ENCODE measurements at places on chromosomes 7 and 10.
A peak's percentile ranks its signal among the peaks of the same experiment; 100 is the strongest.

GRCh38 chr10:71774916-71775702, 1.8 kb upstream of the VSIR start:
- no peak for DNase-seq

GRCh38 chr7:4025694-4026615, 656.1 kb upstream of the FOXK1 start:
- DNase-seq: no peak

DNA sequence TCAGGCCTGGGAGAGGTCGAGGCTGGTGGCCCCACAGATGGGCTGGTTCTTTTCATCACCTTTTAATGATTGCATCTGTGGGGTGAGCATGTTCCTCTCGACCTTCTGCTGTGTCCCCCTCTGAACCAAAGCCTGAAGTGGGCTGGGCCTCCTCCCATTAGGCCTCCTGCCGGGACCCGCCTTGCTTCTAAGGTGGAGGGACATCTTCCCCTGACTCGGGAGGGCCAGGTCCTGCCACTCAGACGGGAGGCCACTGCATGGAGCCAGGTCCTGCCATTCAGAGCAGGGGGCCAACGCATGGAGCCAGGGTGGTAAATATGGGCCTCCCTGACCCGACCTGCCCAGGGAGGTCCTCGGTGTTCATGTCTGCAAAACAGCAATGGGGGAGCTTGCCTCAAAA, 188.4 kb downstream of the EBF3 start:
- no peak for DNase-seq

- no peak for DNase-seq
Observed at GRCh38 chr10:79361726-79362397, 14.6 kb downstream of the PPIF start.

DNA sequence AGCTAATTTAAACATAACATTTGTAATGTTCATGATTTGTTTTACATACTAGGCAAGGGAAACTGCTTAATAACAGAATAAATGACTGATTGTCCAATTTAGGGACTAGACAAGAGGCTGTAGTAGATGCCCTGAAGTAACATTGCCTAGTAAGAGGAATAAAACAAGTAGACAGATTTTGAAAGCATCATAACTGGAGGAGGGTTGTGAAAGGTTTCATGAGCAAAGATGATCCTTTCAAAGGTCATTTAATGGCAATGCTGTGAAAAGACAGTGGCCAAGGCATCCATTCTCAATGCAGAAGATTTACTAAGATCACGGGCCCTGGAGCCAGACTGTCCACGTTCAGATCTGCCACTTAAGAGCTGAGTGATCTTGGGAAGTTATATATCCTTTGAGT, 44.8 kb upstream of the HHEX start:
- no peak for DNase-seq

DNA sequence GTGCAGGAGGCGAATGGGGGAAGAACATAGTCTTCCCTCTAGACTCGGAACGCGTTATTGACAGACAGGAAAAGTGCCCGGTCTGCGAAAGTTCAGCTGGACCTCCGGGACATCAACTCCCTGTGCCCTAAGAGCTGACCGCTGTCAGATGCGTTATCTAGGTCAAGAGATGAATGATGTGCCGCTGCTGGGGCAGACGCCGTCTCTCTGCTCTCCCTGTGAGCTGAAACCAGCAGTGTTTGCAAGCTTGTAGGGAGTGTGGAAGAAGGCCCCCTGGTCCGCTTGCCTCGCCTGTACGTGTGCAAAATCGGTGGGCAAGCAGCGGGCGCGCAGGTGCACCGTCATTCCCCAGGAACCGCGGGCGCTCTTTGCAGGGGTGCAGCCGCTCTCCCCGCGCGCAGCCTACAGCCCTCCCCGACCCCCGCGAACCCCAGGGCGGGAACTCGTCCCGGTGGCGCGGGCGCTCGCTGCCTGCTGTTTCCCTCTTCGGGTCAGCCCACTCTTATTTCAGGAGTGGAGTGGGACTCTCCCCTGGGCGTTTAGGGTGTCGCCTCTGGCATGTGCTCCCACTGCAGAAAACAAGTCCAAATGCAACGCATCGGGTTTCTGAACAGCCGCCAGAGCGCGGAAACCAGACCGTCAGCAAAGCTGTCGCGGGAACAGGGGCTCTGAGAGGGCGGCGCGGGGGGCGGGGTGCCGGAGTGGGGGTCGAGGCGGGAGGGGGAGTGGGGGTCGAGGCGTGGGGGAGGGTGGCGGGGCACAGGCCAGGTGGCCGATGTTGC, 1.8 kb upstream of the PFKFB3 start:
- no peak for DNase-seq

GRCh38 chr10:21919906-21920305, 83.6 kb downstream of the DNAJC1 start:
- no peak for DNase-seq

DNA sequence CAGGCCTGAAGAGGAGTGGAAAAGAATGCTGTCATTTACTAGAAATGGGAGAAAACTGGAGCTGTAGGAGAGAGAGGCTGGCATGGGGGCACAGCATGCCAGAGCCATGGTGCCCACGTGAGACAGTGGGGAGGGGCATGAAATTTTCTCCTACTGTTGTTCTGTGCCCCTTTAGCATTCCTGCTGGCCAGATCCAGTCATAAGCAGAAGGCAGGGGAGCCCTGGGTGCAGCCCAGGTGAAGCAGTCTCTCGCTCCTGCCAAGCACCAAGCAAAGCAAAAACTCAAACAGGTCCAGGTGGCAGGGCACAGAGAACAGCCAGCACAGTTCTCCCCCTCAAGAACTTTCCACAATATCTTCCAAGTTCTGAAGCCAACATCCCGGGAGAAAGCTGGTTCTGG, 383.2 kb downstream of the TCERG1L start:
- DNase-seq: no peak

- no peak for DNase-seq
Observed at GRCh38 chr10:33229252-33229948, 105.1 kb downstream of the NRP1 start.

DNA sequence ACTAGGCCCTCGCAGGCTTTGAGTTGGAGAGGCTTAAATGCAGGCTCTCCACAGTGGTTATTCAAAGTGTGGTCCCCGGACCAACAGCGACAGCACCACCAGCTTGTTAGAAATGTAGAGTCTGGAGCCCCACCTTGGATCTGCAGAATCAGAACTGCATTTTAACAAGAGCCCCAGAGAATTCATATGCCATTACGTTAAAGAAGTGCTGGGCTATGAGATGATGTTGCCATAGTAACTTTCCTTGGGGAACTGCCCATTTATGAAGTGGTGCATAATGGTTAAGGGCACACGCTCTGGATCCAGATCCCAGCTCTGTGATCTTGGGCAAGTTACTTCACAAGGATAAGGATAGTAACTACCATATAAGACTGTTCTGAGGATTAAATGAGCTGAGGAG, 48.9 kb downstream of the ZCCHC24 start:
- DNase-seq: no peak

GRCh38 chr10:71517298-71518169, 120.8 kb downstream of the CDH23 start:
- DNase-seq: no peak

DNA sequence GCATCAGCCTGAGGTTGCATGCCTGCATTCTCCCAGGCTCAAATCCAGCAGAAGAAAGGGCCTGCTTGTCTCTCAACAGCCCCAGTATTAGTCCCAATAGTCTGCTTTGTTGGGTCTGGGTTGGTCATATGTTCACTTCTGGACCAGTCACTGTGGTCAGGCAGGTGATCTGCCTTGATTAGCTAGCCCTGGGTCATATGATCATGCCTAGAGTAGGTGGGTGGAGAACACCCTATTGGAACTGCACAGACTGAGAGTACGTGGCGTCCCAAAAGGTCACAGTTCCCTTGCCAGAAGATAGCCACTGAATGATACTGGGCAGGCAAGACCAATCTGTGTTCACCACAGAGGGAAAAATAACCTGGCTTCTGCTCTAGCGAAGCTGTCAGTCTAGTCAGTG, 80.1 kb downstream of the SH2D4B start:
- no peak for DNase-seq

- peak; percentile 22 for DNase-seq
Observed at GRCh38 chr7:144019457-144019856, 19.3 kb downstream of the OR6B1 start.

DNA sequence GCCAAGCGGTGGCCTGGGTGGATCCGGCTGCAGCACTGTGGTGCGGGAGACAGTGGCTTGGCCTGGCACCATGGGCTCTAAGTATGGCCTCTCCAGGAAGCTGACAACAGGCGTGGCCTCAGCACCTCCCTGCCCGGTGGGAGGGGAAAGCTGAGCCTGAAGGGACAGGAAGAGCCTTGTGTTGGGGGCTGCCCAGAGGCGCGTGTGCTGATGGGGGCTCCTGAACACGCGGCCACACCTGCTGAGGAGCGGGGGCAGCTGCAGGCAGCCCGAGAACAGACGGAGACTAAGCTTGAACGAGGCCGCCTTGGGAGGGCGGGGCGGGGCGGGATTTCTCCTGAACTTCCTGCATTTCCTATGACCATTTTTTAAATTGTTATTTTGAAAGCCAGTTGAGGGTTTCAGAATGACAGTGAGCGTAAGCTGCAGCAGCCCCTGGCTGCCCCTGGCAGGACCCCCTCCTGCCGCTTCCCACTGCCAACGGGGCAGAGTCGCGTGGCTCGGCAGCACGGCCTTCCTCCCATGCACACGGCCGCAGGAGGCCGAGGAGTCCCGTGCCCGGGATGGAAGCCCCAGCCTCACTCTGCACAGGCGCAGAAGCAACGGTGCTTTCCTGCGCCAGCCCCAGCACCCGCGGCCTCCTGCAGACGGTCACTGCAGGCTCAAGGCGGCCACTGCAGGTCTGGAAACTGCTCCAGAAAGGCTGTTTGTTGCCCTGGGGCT, 43.2 kb downstream of the DPYSL4 start:
- DNase-seq: no peak

- no peak for DNase-seq
Observed at GRCh38 chr10:102970562-102971340, 52.7 kb downstream of the CNNM2 start.

Data from glomerular endothelial cell (primary cell).